ENCODE measurements at places on chromosomes 2 and 18. TPM values are rescaled to one million over a fixed set of nuclear protein-coding genes. Genes with fewer than 3 reads are reported as not detected.
A peak's percentile ranks its signal among the peaks of the same experiment; 100 is the strongest.

DNA sequence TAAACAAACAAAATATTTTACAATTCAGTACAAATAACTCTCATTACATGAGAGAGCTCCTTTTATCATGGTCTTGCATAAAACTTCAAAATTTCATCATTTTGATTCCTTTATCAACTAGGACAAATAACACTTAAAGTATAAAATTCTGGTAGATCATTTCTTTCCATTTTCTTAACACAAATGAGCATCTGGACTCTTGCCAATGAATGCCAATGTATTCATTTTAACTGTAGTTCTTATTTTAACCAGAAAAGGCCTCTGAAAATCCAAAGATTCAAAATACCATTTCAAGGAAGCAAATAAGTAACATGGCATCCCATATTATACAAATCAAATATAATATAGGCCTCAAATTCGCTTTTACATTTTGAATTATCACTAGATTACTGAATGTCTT lies 13.8 kb upstream of the POU3F3 start:
- no peak for DNase-seq

GRCh38 chr2:41119489-41119888 lies 667.6 kb upstream of the SLC8A1 start:
- no peak for DNase-seq

- DNase-seq, result no peak
Measured at GRCh38 chr2:19747310-19748072, 154.3 kb downstream of the TTC32 start.

DNA sequence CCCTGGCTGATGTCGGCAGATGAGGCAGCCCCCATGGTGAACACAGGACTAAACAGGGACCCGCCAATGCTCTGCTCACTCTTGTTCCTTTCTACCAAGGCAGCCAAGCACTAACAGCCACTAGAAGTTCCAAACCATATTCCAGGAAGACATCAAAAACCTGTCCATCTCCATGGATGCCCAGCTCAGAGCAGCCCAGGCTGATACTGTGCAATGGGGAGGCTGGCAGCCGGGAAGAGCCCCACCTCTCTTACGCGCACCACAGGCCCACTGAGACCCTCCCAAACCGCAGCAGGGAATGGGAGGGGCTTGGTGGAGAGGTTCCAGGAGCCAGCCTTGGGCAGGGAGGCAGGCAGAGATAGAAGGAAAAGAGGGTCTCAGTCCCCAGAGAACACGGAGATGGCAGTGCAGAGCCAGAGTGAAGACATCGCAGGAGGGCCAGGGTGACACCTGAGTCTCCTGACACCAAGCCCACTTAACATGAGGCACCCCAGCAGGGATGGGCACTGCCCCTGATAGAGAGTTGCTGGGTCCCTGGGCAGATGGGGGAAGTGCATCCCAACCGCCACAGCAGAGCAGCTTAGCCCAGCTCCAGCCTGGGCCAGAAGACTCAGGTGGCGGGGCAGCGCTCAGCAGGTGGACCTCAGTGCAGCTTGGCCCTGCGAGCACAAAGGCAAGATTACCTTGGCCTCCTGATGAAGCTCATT lies 3.4 kb downstream of the HS6ST1 start:
- no peak for DNase-seq

DNA sequence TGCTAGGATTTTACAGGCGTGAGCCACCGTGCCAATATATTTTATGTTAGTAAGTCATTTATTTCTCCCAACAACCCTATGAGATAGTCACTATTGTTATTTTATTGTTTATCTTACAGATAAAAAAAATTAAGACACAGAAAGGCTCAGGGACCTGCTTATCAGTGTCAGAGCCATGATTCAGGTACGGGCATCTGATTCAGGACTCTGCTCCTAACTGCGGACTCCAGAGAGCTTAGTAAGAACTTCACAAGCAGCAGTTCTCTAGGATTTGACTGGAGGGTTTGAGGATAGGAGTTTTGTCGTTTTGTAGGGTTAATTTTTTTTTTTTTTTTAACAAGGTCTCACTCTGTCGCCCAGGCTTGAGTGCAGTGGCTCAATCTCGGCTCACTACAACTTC lies 174.2 kb downstream of the BCL11A start:
- no peak for DNase-seq

DNA sequence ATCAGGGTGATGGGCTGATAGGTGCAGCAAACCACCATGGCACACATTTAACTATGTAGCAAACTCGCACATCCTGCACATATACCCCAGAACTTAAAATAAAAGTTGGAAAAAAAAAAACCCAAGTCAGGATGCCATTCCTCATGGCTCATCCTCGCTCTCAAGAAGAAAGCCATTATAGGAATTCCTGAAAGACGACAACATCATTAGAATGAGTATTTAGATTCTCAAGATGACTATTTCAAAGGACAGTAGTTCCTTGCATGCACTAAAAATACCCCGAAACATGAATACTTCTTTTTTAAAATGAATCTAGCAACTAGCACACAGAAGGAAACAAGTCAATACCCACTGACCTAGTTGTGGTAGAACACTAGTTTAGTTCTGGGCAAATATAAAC lies 285.8 kb upstream of the REV1 start:
- DNase-seq, result no peak

GRCh38 chr2:185473838-185474237 lies 264.8 kb upstream of the FSIP2 start:
- DNase-seq, result no peak

- no peak for DNase-seq
Measured at GRCh38 chr18:66682855-66683322, 79.0 kb upstream of the CDH19 start.

DNA sequence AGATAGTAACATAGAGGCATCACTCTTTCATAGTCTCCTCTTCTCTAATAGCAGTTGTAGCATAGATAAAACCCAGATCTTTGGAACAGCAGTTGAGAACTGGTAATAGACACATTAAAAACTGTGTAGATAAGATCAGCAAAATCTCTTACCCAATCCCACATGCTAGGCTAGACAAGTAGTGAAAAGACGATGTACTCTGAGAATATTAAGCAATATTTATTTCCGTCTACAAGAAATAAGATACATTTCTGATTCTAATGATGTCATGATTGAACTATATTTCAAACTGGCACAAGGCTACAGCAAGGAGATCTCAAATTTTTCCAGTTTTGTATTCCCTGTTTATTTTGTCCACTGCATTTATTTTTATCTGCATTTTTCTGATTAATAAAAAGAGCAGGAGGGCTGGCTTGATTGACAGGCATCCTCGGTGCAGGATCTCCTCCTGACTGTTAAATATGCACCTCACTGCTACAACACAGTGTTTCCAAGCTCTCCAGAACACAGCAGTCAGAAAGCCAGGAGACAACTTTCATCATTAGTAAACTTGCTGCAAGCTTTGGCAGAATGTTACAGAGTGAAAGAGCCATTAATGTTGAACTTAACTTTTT lies 73.3 kb upstream of the ATIC start:
- no peak for DNase-seq

DNA sequence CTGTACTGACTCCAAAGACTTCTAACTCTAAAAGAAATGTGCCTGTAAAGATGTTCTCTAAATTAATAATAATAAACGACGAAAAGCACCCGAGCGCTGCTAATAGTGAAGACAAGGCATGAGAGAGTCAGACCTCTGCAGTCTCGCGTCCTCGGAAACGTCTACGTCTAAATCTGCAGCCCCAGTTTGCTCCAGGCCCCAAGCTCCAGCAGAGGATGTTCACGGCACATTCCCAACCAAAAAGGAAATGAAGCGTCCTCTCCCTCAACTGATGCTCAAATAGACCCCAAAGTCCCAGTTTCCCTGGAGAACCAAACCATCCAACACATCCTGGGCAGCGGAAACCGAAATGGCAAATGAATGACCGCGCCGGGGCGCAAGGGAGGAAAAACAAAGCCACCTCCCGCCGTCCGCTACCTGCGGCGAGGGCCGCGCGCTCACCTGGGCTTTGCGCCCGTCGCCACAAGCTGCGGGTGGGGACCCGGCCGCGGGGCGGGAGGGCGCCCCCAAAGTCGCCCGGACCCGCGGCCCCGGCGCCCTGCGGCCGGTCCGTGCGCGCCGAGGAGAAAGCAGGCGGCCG lies 47.1 kb upstream of the CCDC150 start:
- peak; percentile 66 for DNase-seq

GRCh38 chr2:26969077-26969844 lies 1.2 kb upstream of the MAPRE3 start:
- DNase-seq, result no peak

GRCh38 chr18:62682371-62682770 lies 33.0 kb upstream of the PHLPP1 start:
- DNase-seq, result no peak

Gene ANTXR1
- total RNA-seq, result 81.2 TPM

Gene RAD51AP2
- not detected for total RNA-seq

Gene RRM2
- 2.3 TPM for total RNA-seq

Gene C2orf74
- total RNA-seq, result 15.1 TPM

Gene RAB6D
- not detected for total RNA-seq

Gene STPG4
- not detected for total RNA-seq

Gene CYTIP
- 34.7 TPM for total RNA-seq

Gene G6PC2
- not detected for total RNA-seq

Gene SETBP1
- 39.5 TPM for total RNA-seq

Measured in upper lobe of right lung (tissue), 1 donor.